ENCODE measurements at places on chromosomes 3 and 15.
A peak's percentile ranks its signal among the peaks of the same experiment; 100 is the strongest.

DNA sequence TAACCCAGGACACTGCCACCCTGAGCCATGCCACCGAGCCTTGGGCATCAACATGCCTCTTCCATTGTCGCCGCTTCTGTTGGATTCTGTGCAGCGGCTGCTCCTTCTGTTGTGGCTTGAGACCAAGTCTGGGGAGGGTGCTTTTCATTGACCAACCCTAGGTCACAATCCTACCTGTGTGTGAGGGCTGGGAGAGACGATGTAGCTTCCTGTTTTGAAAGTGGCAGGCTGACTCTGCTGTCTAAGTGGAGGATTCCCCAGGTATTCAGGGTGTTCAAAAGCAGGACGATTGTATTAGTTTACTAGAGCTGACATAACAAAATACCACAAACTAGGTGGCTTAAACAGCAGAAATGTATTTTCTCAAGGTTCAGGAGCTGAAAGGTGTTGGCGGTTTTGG is 13.0 kb upstream of the ACAP2 start:
- DNase-seq: no peak

DNA sequence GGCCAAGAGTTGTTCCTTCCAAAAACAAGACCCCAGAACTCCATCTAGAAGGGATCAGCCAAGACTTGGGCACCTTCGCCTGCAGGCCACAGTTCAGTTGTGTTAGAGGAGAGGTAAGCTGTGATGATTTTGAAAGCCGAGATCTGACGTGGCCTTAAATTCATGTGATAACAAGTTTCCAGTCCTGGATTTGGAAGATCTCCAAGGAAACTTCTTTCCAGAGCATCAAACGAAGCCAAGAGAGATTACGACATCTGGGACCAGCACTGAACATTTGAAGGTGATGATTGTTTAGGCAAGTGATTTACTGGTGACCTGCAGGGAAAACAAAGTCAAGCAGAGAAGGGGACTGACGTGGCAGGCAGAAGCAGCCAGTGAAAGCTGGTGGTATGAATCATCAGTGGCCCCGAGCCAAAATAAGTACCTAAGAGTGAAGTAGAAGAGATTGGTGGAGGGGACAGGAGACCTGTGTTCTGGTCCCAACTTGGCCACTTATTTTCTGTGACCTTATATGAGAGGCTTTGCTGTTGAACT is 339.0 kb upstream of the PROK2 start:
- peak; percentile 61 for DNase-seq

DNA sequence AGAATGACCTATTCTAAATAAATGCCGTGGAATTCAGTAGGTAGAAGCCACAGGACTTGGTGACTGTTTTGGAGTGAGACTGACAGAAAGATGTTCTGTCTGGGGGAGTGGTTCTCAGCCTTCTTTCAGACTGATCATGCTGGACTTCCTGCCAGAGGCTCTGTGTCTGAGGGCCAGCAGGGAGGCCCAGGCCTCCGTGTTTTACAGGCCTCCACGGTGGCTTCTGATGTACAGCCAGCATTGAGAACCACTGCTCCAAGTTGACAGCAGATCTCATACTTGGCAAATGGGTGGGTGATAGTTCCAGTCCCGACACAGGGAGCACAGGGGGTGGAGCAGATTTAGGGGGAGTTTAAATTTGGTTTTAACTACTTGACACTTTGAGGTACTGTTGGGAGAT is 6.7 kb upstream of the PIGZ start:
- no peak for DNase-seq

DNA sequence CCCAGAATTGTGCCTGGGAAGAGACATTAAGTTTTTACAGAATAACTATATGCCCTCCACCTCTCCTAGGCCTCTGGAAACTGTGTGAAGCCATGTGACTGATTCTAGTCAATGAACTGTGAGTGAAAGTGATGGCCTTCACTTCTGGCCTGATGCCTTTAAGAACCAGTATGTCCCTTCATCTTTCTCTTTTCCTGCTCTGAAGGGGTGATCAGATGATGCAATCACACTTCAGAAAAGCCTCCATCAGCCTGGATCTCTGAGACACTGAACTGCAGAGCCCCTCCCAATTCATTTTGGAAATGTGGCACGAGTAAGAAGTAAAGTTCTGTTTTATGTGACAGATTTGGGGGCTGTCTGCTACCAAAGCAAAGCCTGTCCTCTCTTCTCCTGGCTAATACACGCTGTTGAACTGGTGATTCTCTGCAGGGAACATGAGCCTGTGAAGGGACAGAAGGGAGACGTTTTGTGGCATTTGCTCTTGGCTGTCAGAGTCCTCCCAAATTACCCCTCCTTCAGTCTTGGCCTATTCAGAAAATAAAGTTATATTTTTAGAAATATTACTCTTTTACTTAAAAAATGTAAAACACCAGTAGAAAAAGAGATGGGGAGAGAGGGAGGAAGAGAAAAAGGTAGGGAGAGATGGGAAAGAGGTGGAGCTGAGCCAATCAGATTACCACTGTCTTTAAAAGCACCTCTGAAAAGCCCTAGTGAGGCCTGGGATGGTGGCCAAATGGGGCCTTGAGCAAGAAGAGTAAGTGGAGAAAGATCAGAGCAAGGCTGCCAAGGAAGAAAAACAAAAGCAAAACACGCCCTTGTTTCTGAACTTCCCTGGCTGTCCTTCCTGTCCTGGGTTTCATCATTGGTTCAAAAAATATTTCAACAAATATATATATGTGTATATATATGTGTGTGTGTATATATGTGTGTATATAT is 40.9 kb upstream of the RYK start:
- DNase-seq: no peak

GRCh38 chr3:19769694-19770093 is 164.3 kb downstream of the EFHB start:
- DNase-seq: no peak

DNA sequence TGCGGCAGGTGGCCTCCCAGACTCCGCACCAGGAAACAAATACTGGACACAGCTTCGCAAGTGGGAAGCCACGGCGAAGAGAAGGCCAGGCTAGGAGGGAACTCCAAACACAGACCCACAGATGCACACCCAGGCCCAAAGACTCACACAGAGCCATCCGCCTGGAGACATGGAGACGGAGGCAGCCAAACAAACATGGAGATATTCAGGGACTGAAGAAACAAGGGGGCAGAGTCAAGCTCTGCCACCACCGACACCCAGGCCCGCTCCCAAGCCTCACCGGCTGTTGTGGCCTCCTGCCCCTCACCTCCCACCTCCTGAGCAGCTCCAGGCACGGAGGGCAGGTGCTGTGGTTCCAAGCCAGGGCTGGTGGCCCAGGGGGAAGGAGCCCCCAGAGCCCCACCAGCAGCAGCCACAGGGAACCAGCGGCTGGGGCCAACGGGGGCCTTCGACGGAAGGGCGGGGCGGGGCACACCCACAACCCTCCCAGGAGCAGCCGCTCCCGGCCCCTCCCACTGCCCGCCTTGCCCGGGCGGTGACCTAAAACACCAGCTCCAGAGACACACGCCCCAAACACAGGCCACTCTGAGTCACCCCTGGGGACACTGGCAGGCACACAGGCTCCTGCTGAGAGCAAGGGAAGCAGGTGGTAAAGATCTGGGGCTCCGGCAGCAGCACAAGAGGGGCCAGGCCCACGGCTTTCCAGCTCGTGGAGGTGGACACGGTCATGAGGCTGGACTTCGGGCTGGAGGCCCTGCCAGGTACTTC is 31.9 kb downstream of the TNK2 start:
- DNase-seq: no peak

DNA sequence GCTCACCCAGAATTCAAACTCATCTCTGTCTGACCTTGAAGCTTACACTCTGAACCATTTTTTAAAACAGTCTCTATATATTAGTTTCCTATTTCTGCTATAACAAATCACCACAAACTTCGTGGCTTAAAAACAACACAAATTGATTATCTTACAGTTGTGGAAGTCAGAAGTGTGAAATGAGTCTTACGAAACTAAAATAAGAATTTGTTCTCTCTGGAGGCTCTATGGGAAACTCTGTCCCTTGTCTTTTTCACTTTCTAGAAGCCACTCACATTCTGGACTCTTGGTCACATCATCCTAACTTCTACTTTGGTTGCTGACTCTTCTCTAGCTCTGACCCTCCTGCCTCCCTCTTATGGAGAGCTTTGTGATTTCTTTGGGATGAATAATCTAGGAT is 429.3 kb upstream of the THBS1 start:
- DNase-seq: no peak

- DNase-seq: no peak
These were observed 82.9 kb downstream of the EOMES start for GRCh38 chr3:27639271-27639670.

GRCh38 chr3:28853830-28854229 is 427.0 kb upstream of the RBMS3 start:
- DNase-seq: peak; percentile 6

DNA sequence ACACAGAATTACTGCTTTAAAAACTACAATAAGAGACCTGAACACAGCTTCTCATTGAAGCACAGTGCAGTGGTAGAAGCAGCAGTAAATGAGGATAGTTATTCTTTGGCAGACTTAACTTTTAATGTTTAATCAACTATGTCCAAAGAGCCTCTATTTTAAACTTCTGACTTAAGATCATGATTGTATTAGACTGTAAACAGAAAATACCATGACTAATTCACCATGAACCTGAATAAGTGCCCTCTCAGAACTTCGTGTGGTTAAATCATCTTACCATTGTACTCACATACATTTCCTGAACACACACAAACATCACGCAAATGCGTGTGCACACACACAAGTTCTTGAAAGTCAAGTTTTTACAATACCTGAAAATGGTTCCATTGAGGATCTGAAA is 13.9 kb downstream of the CEP152 start:
- peak; percentile 2 for DNase-seq

DNA sequence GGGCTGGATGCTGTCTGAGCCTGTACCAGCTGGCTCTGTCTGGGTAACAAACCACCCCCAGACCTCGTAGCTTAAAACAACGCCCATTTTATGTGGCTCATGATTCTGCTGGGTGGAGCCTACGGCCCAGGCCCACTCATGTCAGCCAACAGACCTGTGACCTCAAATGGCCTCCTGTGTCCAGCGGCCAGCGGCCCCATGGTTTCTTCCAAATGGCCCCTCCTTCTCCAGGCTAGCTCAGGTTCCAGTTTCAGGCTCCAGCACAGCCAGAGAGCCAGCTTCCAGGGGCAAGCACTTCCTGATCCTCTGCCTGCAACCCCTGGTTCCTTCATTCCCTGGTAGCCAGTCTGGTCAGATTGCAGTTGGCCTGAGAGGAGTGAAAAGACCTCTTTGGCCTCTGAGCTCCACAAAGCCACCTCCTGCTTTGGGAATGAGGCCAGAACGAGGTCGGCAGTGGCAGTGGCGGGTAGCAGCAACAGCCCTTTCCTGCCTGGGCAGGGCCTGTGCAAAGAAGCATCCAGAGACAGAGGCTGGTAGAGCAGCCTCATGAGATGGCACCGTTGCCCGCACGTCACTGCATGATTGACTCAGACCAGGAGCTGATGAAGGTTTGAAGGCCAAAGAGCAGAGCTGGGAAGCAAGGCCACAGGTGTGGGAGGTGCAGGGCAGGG is 21.0 kb upstream of the PLXNA1 start:
- DNase-seq: no peak

GRCh38 chr3:43369404-43370292 is 83.3 kb downstream of the SNRK start:
- DNase-seq: no peak

- no peak for DNase-seq
These were observed 59.4 kb upstream of the IMPG2 start for GRCh38 chr3:101379658-101380376.

DNA sequence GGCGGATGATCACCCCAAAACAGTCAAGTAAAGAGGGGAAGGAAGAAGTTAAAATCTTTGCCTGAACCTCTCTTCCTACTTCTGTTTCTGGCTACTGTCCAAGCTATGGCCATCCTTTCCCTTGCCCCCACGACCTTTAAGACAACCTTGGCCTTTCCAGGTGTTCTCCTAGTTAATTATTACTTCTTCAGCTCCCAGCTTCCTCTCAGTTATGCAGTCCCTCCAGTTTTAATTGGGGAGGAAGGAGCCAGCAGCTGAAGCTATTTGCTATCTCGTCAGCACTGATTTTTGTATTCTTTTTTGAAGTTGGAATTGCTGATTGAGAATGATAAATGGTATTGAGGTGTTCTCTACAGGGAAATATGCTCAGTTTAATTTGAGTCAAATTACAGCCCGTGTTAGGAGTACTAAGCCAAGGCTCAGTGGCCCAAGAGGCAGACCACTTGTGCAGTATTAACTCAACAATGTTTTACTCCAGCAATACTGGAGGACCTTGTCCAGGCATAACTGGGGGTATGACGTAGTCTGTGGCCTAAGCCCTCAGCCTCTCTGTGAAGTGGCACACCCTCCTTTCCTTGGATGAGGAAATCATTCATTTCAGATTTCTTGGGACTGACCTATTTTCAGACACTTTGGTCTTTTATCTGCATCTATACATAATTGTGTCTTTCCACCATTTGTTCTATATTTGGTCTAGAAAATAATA is 336.9 kb downstream of the SLC9A9 start:
- peak; percentile 52 for DNase-seq

DNA sequence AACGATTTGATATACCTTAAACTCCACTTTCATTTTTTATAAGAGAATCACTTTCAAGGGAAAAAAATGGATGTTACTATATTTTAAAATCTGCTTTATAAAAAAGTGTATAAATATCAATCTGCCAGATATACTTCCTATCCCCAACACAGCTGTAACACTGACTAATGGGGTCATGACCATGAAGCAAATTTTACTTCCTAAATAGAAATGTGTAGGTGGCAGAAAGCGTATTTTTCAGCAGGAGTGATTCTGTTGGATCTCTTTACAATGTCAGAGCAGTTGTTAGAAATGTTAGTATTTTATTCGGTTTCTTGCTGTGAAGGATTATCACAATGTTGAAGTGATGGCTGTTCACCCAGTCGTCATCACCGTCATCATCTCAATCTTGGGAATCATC is 5.5 kb upstream of the C15orf40 start:
- no peak for DNase-seq

GRCh38 chr15:32747921-32748342 is 30.1 kb downstream of the GREM1 start:
- DNase-seq: no peak

DNA sequence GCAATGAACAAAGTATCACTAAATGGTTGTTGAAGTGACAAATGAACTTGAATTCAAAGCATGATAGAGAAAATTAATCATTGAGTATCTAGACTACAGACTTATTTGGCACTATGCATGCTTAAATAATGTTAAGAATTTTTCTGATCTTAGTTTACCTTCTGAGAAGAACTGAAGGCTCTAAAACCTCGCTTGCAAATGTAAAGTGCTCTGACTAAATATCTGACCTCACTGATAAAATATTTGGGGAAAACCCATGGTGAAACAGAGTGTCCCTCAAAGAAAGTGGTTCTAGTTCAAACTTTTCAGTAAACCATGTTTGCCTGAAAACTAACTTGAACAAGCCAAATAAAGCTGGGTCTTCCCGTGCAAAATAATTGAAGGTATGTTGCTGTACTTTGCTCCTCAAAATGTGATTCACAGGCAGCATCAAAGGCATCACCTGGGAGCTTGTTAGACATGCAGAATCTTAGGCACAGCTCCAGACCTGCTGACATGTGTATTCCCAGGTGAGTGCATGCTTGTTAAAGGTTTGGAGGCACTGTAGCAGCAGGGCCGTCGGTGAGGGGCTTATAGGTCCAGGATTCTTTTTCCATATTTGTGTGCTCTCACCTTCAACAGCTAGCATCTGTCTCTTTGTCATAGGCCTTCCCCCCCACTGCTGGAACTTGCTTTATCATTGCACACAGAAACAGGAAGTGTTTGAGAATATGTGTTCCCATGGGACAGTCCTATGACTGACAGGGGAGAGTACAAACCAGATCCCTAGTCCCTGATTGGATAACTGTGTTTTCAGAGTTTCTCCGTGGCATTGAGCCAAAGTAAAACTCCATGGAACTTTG is 524.2 kb upstream of the LMCD1 start:
- DNase-seq: peak; percentile 16
